ENCODE measurements at places on chromosomes 7 and 10.

- no peak for DNase-seq
These were observed 271.9 kb downstream of the ADARB2 start for GRCh38 chr10:1465418-1465911.

- DNase-seq = no peak
These were observed 699 bp downstream of the NRAP start for GRCh38 chr10:113663142-113663541.

- DNase-seq = no peak
These were observed 298.6 kb downstream of the EXOC4 start for GRCh38 chr7:133551466-133551865.

- peak; percentile 95 for DNase-seq
These were observed 75.6 kb downstream of the CTBP2 start for GRCh38 chr10:125084614-125085257.

DNA sequence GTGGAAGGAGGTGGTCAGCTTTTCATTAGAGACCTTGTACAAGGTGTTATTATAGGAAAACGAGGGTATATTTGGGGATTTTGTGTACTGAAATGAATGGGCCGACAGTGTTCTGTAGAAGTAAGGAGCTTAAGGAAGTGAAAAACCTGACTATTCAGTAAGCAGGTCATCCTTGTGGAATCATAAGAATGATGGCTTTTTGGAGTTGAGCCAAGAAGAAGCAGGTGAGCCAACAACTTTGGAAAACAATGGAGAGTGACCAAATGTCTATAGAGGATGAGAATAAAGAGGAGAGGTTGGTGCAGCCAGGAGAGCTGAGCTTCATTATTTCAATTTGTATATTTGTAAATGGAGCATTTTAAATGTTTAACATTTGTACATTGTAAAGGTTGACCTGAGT, 595.7 kb downstream of the CCSER2 start:
- DNase-seq = no peak

DNA sequence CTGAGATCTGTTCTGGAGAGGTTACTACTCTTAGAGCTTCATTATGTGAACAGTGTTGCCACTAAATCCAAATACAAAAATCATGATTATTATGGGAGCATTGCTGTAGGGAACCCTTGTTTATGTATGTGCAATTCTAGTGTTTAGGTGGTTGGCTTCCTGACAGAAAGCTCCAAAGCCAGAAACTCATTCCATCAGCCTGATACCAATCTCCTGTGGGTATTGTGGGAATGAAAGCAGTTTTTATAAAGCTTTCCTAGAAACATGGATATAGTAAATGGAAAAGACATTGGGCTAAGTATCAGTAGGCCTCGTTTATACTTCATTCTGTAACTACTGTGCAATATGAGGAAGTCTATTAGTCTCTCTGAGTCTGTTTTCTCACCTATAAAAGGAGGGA, 6.4 kb downstream of the SDK1 start:
- DNase-seq = no peak

- DNase-seq = no peak
These were observed 1.7 kb downstream of the NXPH1 start for GRCh38 chr7:8435095-8435494.
